ENCODE measurements at places on chromosomes 3 and 15.

DNA sequence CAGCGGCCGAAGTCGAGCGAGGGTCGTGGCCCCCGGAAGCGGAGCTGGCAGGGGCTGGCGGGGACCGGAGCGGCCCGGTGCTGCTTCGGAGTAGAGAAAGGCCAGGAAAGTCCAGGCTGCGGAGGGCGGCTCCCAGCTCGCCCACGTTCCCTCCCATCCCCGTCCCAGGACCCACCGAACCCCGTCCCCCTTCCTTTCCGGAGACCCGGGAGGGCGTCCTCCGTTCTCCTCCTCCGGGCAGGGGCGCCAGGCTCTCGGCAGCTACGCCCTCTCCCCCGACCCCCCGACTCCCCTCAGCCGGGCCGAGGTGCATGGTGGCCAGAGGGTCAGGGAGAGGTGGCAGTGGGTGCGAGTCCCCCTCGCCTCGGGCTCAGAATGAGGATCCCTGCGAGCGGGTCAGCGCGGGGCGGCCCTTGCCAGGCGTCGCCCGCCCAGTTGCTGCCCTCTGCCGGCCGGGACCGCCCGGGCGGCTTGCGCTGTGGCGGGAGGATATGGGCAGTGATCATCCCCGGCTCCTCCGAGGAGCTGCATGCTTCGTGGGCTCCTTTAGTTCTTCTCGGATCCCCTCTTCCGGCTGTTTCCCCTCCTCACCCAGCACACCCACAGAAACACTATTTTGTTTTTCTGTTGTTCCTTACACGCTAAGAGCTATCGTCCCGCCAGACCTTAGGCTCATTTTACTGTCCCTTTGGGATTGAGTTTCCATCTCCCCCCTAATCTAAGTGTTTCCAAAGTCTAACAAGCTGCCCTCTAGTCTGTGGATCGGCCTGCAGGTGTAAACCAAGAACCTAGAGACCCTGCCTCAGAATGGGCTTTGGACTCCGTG is 744 bp upstream of the ALDH1A2 start:
- DNase-seq, result no peak

GRCh38 chr3:127738192-127738840 is 65.6 kb downstream of the ABTB1 start:
- DNase-seq, result no peak

- no peak for DNase-seq
Measured at GRCh38 chr15:66107070-66107469, 146.5 kb downstream of the MEGF11 start.

- DNase-seq, result no peak
Measured at GRCh38 chr15:83305704-83306291, 21.3 kb upstream of the BNC1 start.

DNA sequence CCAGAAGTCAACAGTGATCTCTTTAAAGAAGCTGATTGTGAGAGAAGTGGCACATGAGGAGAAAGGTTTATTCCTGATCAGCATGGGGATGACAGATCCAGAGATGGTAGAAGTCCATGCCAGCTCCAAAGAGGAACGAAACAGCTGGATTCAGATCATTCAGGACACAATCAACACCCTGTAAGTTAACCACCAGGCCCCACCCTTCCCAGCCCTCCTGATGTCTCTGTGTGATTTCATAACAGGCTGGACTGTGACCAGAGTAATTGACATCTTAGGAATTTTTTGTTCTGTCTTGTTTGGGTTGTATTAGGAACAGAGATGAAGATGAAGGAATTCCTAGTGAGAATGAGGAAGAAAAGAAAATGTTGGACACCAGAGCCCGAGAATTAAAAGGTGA is 67.7 kb downstream of the KLHL25 start:
- no peak for DNase-seq

- DNase-seq, result no peak
Measured at GRCh38 chr15:42404461-42405235, 45.3 kb downstream of the CAPN3 start.

- no peak for DNase-seq
Measured at GRCh38 chr15:76932135-76932966, 802 bp downstream of the RCN2 start.

- DNase-seq, result no peak
Measured at GRCh38 chr15:98899272-98900021, 108.1 kb downstream of the PGPEP1L start.

DNA sequence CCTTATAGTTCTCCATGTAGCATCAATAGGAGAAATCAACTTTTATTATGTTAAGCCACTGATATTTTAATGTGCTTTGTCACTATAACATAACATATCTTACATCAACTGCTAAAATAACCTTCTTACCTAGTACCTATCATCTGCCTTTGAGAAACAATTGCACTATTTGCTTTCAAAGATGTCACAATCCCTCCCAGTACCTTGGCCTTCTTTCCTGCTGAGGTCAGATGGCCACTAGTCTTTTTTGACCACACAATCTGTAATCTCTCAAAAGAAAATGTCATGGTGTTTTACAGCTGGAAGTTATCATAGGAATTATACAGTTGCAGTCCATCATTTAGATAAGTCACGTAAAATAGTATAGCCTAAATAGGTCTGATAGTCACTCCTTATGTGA is 247.5 kb upstream of the SLITRK3 start:
- DNase-seq, result no peak

DNA sequence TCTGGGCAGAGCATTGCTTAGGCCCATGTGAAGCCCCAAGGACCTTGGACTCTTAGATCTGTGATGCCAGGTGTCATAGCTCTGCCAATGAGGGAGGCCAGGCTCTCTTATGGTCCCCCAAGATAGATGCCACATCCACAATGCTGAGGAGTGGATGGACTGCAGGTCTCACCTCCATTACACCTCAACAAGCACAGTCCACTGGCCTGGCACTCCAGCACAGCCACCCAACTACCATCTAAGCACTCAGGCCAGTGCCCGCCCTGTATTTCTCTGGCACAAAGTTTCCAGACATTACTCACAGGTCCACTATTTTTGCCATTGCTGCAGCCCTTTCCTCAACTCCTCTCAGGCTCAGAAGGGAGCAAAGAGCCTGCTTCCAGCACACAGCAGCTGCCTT is 613.5 kb upstream of the EPHA6 start:
- DNase-seq, result no peak

- DNase-seq, result no peak
Measured at GRCh38 chr3:125151916-125152315, 60.6 kb downstream of the SLC12A8 start.

GRCh38 chr3:73604451-73604850 is 20.3 kb downstream of the PDZRN3 start:
- no peak for DNase-seq

- no peak for DNase-seq
Measured at GRCh38 chr15:79329171-79329611, 18.3 kb downstream of the TMED3 start.

- DNase-seq, result peak; percentile 58
Measured at GRCh38 chr3:13011573-13012220, 61.5 kb downstream of the IQSEC1 start.

DNA sequence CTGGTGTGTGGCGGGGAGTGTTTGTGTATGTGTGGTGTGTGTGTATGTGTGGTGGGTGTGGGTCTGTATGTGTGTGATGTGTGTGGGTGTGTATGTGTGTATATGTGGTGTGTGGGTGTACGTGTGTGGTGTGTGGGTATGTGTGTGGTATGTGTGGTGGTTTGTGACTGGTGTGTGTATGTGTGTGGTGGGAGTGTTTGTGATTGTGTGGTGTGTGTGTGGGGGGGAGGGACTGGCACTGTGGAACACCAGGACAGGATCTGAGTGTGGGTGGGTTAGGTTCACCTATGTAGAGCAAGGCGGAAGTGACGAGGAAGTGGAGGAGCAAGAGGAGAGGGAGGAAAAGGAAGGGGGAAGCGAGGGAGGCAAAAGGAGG is 510.8 kb downstream of the SHQ1 start:
- no peak for DNase-seq

DNA sequence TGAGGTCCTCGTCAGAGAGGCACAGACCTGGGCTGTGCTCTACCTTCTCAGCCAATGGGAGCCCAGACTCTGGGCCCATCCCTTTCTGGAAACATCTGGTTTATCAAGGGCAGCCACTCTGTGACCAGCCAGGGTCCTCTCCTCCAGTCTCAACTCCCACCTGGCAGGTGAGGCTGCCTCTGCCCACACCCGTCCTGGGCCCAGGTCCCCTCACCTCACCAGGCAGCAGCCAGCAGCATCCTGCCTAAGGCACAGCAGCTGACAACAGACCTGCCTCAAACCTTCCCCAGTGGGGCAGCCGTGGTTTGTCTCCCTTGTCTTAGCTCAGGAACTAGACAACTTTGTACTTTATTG is 8.7 kb upstream of the VIPR1 start:
- no peak for DNase-seq

GRCh38 chr3:183298701-183299153 is 45.7 kb downstream of the B3GNT5 start:
- no peak for DNase-seq

- no peak for DNase-seq
Measured at GRCh38 chr3:50212502-50212901, 7.4 kb downstream of the SLC38A3 start.

- DNase-seq, result no peak
Measured at GRCh38 chr3:62187022-62187431, 186.3 kb downstream of the FEZF2 start.

DNA sequence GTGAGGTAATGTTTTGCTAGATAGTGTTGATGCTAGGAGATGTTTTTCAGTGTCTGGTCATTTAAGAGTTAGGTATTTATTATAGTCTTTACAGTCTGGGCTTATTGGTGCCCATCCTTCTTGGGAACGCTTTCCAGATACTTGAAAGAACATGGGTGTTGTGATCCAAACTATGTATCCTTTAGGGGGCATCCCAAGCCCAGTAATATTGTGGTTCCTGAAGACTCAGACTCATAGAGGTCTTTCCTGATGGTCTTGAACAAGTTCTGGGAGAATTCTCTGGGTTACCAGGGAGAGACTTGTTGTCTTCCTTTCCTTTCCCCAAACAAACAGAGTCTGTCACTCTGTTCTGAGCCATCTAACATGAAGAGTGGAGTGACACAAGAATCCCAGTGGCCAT is 99.7 kb upstream of the LRRC3B start:
- no peak for DNase-seq

- no peak for DNase-seq
Measured at GRCh38 chr3:8574040-8574669, 70.4 kb downstream of the SSUH2 start.

- no peak for DNase-seq
Measured at GRCh38 chr3:90069748-90070147, 962.3 kb downstream of the EPHA3 start.

DNA sequence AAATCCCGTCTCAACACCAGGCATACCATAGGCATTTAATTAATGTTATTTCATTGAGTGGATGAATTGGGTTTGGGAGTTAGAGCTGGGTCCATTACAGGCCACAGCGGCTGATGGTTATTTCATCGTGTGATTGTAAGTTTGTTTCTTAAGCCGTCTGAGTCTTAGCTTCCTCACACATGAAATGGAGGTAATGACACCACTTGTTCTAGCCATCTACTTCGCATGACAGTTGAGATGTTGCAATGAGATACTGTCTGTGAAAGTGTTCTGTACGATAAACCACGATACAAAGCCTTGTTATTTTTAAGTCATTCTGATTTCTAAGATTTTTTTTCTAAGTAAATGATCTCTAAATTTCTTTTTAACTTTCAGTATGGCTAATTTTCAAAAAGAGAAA is 8.6 kb upstream of the TP63 start:
- no peak for DNase-seq

- no peak for DNase-seq
Measured at GRCh38 chr15:53753813-53754212, 5.7 kb downstream of the WDR72 start.

DNA sequence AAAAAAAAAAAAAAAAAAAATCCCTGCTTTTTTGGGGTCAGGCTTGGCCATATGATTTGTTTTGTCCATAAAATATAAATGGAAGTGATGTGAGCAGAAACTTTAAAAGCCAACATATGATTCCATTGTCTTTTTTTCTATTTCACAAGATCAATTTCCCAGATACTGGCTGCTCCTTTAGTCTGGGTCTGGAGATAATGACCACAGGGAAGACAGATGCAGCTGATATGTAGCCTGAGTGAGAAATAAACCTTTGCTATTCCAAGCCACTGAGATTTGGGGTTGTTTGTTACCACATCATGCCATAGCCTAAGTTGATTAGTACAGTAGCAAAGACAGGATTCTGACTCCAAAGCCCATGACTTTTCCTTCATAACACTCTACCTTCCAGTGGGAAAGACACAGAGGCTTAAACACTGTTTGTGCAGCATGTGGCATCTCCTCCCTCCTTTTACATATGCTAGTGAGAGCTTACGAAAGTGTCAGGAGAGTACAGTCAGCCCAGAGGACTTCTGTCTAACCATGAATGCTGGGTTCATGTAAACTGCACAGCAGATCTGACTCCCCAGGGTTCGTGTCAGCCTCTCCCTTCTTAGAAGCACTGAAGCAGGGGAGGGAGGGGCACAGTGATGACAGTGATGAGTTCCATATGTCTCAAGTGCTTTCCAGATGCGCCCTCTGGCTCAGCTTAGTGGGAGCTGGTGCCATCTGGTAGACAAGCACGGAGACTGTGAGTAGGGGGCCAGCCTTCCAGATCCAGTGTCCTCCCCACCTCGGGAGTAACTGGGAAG is 36.7 kb upstream of the SLC7A14 start:
- no peak for DNase-seq

DNA sequence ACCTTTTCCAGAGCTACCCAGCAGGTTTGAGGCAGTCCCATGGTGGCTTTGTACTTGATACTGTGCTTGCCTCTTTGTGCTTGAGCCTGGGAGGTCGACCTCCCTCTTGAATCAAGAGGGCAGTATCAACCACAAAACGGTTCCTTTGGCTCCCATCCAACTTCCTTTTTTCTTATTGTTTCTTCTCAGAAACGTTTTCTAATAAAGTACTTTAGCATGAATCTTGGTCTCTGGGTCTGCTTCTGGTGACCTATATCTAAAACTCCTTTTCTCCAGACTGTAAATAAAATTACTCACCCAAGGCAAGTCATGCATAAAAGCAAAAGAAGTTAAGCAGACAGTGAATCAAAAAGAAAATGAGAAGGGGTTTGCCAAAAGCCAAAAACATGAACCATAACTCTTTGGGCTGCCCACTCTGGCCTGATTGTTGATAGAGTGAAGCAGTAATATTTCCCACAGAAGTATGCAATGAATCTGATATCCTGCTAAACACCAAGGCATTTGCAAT is 112.2 kb upstream of the SLC4A7 start:
- DNase-seq, result no peak

GRCh38 chr3:23566499-23566898 is 239.3 kb upstream of the UBE2E1 start:
- DNase-seq, result no peak

DNA sequence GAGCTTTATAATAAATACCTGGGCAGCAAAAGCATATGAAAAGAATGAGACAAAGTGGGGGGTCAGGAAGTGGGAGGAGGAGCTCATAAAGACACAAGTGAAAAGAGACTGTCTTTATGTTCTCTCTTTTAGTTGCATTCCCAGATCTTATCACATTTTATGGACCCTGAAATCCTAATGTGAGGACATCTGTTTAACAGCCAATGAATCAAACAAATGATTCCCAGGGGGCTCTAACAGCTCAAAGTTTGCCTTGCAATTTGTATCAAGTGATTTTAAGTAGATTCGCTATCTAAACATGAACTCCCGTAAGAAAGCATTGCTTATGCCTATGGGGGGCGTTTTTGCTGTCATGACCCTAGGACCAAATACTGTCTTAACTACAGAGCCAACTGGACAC is 332.3 kb upstream of the CNTN4 start:
- DNase-seq, result no peak

GRCh38 chr3:108736821-108737220 is 20.4 kb downstream of the RETNLB start:
- DNase-seq, result no peak
